Stimulated activated CD8-positive, alpha-beta memory T cell treated with anti-CD3 and anti-CD28 coated beads, Interleukin-15, amount 100 ng/mL, for 4 hours (primary cell): ENCODE measurements at places on chromosomes 7 and 10.

GRCh38 chr10:68046642-68047041 lies 28.4 kb downstream of the HERC4 start:
- DNase-seq = no peak

DNA sequence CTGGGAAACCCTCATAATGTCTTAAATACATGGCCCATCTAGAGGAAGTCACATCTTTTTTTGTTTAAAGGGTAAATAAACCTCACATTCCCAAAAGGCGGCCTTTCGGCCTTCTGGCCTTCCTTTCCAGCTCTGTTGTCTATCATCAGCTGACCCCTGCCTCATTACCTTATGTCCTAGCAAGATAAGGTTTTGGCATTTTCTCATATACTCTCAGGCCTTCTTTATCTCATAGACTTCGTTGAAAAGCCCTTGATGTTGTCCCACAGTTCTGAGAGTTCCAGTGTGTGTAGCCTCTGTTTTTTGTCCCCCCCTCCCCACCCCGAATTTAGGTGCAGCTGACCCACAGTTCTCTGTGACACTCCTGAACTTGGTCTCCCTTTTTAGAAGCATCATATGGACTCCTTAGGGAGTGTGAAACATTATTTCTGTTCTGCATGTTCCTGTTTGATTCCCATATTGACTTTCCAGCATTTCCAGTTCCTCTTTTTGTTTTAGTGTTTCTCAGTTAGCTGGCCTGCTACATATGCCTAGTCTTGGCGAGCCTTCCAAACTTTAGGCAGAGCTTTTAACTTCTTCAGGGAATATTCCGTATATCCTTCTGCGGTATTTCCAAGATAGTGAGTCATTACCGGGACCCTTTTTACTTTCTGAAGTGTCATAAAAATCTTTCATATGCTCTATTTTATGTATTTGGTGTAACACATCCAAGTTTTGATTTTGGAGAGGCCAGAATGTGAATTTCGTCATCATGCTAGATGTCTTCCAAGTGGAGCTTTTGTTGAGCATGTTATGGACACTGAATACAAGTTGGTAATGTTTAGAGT lies 138.5 kb downstream of the LRRC4 start:
- no peak for DNase-seq

GRCh38 chr7:127776776-127777386 lies 124.9 kb downstream of the SND1 start:
- no peak for DNase-seq

DNA sequence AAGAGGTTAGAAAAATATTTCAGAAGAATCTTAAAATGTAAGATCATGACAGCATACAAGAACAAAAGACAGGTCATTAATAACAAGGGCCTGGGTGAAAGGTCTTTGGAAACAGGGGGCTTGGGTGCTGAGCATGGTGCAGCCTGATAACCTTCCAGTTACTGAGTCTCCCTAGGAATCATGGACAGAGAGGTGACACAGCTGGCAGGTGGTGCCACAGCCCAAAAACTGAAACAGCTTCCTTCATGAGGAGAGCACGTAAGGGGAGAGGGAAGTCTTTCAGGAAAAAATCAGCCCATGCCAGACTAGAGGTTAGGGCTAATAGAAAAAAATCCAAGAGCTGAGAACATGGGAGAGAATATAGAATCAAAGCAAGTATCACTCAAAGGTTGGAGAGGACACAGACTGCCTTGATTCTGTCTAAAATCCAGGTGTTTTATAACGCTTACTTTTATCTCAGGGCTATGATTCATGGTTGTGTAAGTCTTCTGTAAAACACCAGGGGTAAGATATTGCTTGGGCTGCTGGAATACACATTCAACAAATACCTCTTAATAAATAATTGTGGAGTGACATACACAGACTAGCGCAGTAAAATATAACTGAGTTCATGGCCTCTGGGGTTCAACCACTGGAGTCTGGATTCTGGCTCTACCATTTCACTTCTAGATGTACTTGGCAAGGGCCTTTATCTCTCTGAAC lies 88.1 kb downstream of the SEMA3C start:
- DNase-seq = no peak

DNA sequence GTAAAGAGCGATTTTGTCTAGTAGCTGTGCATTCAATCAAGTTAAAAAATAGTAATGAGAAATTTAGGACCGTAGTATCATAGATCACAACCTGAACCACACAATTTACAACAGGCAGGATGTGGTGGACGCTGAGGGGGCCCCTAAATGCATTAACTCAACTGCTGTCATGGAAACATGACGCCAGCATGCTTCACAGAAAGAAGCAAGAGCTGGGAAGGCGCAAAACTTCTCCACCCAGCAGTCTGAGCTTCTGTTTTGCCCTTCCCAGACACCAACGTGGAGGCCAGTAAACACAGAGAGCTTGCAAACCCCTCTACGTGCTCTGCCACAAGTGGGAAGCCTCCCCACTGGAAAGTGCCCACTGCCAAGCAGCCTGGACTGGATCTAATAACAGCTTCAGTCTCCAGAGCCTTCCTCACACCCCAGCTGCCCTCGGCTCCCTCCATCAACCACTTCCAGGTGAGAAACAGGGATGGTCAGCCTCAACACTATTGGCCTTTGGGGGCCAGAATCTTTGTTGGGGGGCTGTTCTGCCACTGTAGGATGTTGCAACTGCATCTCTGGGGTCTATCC lies 151.8 kb downstream of the SFMBT2 start:
- peak; percentile 64 for DNase-seq

DNA sequence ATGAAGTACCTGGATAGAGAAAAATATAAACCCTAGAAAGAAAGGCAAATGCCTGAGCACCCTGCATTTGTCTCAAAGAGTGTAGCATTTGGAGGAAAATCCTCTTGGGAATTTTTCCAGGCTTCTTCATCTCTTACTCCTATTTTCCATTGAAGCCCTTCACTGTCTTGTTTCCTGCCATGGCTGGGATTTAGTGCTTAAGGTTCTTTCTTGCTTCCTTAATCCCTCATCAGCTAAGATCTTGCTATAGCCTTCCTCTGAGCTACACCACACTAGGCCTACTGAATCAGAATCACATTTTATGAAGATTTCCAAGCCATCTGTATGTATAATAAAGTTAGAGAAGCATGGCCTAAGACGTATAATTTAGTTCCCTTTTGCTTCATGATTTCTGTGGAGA lies 97.5 kb upstream of the PHYHIPL start:
- DNase-seq = no peak

DNA sequence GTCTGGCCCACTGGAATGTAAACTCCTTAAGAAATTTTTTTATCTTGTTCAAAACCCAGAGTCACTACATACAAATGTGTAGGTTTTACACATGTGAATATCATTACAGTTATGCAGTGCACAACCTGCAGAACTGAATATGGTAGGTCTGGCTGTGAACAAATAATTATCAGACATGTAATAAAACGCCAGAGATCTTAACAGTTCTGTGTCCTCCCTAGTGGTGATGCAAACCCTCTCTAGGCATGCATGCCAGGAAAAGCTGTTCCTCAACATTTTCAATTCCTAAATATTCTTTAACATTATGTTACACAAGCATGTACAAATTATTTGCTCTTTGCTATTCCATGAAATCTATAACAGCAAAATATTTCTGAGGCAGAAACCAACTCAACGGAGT lies 124.6 kb downstream of the IMMP2L start:
- no peak for DNase-seq

GRCh38 chr10:50512743-50513416 lies 110.9 kb downstream of the SGMS1 start:
- no peak for DNase-seq

GRCh38 chr10:31958856-31959255 lies 30.2 kb upstream of the ARHGAP12 start:
- DNase-seq = no peak
